Heart right ventricle (tissue), 16 donors: ENCODE measurements at places on chromosomes 7 and 10.

GRCh38 chr10:91785830-91786229 is 12.4 kb upstream of the TNKS2 start:
- DNase-seq = no peak

GRCh38 chr7:33973231-33974015 is 68.1 kb downstream of the BMPER start:
- DNase-seq = no peak

DNA sequence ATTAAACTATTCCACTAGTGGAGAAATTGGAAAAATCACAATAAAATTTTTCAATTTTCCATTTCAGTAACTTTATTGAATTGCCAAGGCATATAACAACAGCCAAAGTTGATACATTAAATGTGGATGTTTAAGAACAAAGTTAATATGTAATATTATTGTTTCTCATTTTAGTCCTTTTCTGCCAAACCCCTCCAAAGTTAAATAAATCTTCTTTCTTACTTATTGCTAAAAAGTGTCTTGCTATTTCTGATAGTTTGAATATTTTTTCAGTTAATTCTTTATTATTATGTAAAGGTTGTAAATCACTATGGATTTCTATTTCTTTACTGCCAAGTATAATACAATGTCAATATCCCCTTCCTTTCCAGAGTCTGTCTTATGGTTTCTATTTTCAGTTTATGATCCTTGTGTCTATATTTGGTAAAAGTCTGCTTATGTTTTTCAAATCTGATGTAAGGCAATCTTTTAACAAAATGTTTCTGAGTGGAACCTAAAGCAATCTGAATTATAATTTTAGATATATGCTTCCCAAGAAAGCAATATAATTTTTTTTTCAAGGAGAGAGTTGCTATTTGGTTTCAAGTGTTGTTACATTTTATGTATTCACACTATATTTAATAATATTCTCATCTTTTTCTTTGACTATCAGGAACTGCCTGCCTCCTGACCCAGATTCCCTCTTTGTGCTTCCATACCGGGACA is 80.3 kb upstream of the RHOBTB1 start:
- no peak for DNase-seq

GRCh38 chr10:110808615-110809014 is 63.1 kb upstream of the PDCD4 start:
- no peak for DNase-seq

DNA sequence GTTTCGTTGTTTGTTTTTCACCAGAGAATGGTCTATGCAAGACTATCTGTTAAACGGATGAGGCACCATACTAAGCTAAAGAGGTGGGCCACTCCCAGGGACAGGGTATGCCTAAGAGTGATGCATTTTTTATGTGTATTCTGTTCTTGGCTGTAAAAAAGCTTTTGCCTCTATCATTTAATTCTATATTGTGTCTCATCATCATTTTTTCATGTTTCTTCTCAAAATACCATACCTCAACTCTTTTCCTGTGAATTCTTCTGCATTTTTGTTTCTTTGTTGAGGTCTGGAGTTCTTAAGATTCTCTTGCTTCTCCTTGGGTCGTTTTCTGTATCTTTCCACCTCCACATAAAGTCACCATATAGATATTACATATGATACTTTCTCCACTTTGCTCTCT is 357.4 kb downstream of the GPR158 start:
- no peak for DNase-seq

GRCh38 chr7:142960955-142961512 is 1.1 kb downstream of the KEL start:
- DNase-seq = no peak

- no peak for DNase-seq
Measured at GRCh38 chr7:79320741-79321473, 132.6 kb downstream of the MAGI2 start.

DNA sequence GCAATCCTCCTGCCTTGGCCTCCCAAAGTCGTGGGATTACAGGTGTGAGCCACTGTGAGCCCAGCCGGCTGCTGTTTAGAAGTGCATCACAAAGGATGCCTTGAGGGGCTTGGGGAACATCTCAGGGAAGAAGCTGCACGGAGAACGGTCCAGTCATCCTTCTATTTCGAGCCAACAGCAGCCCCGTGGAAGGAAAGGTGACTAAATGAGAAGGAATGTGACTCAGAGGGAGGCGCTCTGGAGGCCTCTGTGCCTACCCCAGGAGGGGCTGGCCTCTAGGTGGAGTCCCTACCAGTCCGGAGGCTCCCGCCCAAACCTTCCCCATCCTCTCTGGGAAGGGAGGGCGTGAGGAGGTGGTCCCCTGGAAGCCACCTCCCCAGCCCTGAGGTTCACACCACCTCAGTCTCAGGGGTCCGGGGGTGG is 76.2 kb downstream of the CTBP2 start:
- peak; percentile 50 for DNase-seq

- DNase-seq = no peak
Measured at GRCh38 chr7:28165961-28166955, 14.3 kb downstream of the JAZF1 start.

DNA sequence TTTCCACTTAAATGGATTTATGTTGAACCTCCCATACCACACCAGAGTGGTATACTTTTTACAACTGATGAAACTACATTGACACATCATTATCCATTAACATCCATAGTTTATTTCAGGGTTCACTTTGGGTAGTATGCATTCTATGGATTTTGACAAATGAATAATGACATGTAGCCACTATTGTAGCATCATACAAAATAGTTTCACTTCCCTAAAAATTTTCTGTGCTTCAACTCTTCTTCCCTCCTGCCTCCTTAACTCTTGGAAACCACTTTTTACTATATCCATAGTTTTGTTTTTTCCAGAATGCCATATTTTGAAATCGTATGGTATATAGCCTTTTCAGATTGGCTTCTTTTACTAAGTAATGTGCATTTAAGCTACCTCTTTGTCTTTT is 199.5 kb upstream of the TMEM196 start:
- DNase-seq = no peak

- DNase-seq = peak; percentile 19
Measured at GRCh38 chr10:34407324-34407805, 407.7 kb downstream of the PARD3 start.

- no peak for DNase-seq
Measured at GRCh38 chr10:4088354-4089066, 303.5 kb upstream of the KLF6 start.

GRCh38 chr7:114997487-114998404 is 75.9 kb downstream of the MDFIC start:
- DNase-seq = no peak
